ENCODE measurements at places on chromosomes 12 and 14.

DNA sequence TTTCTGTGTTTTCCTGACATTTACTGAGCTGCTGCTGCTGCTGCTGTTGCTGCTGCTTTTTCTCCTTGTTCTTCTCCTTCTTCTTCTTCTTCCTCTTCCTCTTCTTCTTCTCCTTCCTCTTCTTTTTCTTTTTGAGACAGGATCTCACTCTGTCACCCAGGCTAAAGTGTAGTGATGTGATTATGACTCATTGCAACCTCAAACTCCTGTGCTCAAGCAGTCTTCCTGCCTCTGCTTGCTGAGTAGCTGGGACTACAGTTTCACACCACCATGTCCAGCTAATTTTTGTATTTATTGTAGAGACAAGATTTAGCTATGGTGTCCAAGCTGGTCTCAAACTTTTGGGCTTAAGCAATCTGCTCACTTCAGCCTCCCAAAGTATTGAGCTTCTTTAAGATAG, 95.8 kb downstream of the TMTC3 start:
- DNase-seq, result no peak

GRCh38 chr12:62722971-62723680, 211.8 kb downstream of the PPM1H start:
- no peak for DNase-seq

DNA sequence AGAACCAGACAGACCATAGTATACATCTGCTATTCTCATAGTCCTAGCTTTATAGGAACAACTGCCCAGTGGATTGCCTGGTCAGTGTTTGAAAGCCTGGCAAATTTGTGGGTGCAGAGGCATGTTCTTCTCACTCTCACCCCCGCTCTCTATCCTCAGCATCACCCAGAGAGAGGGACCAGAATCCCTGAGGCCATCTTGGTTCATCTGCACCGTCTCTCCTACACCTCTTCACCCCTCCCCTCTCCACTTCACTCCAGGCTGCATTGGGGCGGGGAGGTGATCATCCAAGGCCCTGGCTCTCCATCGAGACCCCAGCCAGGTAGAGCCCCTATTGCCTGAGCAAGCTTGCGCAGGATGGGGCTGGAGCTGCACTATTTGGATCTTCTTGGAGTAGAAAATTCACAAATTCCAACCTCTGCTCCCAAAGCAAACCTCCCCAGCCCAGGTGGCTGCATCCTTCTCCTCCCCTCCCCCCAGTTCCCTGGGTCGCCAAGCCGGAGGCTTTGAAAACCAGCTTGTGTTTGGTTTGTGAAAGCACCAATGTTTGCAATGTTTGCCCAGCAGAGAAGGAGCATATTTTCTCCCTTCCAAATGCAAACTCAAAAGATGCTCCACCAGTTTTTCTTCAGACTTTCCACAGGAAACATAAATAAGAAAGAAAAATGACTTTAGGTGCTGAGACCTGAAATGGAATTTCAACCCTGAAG, 18.6 kb upstream of the COL2A1 start:
- DNase-seq, result no peak

GRCh38 chr14:74216671-74217070, 22.6 kb upstream of the VSX2 start:
- DNase-seq, result no peak

DNA sequence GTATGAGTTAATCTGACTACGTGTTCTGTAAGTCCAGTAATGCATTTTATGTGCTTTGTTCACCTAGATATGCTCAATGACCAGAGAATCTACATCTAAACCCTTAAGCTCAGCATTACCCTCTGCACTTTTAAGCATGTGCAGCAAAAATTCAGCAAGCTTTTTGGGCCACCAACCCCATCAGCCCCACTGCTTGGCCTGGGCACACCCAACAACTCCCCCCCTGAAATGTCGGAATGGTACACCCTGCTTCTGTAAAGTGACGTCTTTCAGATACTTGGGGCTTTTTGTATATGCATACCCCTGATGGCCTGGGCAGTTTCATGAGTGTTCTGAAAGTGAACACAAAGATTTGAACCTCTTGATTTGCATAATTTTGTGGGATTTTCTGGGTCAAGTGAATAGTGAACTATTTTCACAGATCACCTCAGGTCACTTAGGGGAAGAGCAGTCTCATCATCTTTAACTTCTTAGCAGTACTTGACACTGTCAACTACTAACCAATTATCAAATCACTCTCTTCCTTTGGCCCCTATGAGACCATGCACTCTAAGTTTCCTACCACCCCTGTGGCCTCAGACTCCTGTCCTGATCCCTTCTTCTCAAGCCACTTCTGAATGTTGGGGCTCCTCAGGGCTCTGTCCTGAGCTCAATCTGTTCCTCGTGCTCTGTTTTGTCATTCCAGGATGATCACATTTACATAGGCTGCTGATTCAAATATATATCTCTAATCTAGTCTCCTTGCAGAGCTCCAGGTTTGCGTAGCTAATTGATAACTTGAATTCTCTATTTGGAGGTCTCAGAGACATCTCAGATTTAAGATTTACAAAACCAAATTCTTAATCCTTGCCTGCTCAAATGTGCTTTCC, 36.3 kb upstream of the PPM1A start:
- DNase-seq, result no peak

DNA sequence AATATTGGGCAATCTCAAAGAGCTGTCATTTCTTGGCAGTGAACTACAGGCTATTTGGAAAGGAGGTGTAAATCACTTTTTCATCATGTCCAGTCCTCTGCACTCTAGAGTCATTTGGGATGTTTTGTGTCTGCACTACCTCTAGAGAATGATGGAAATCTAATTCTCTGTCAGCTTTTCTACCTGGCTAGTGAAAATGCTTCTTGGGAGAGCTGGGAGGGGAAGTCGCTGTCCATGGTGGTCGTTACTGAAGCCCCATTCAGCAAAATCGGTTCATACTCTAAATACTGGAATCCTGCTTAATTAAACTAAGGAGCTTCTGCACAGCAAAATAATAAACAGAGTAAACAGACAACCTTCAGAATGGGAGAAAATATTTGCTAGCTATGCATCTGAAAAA, 251.8 kb downstream of the APAF1 start:
- DNase-seq, result no peak
